ENCODE measurements at places on chromosomes 7 and 10.

DNA sequence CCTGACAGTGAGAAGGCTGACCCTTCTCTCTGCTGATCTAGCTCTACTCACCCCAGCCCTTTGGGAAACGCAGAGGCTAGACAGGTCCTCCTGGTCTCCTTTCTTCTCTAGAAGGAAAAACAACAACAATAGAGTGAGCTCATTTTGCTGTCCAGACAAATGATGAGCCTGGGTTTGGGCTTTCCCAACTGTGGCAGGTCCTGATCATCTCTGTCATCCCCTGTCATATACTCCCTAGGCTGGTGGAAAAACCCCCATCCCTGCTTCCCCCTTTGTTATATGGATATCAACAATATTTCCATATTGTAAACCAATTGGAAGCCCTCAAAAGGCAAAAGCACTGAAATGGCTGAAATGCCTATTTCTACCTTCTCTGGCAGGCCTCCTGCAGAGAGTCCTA lies 9.2 kb upstream of the DDIT4 start:
- DNase-seq, result no peak

DNA sequence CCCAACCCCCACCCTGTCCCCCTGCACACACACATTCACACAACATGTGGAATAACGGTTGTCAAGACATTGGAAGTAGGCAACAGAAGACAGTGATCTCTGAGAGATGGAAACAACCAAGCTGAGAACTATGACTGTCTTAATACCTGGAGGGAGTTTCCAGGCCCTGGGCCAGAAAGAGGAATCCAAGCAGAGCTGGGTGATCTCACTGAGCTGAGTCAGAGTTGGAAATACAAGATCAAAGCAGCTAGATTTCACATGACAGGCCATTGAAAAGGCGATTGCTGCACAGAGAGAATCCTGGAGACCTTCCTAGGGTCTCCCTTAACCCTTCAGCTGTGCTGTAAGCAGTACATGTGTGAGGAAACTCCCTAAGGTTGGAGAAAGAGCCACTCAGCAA lies 165.8 kb upstream of the PRSS1 start:
- DNase-seq, result no peak

GRCh38 chr10:79377557-79378382 lies 30.5 kb downstream of the PPIF start:
- no peak for DNase-seq

DNA sequence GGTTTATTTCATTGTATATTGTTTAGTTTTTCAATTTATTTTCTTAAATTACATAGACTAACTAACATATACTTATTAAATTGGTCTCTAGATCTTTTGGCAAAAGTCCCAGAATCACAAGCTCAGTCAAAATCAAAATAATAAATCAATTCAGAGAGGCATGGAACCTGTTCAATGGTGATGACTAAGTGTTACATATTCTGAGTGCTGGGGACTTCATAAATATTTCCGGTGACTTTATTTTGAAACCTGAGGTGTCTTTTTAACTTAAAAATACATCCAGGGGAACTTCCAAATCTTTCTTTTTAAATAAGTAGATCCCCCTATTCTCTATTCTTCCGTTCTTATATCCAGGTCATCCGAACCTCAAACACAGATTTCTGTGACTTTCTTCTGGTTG lies 89.6 kb upstream of the ZNF804B start:
- DNase-seq, result no peak

DNA sequence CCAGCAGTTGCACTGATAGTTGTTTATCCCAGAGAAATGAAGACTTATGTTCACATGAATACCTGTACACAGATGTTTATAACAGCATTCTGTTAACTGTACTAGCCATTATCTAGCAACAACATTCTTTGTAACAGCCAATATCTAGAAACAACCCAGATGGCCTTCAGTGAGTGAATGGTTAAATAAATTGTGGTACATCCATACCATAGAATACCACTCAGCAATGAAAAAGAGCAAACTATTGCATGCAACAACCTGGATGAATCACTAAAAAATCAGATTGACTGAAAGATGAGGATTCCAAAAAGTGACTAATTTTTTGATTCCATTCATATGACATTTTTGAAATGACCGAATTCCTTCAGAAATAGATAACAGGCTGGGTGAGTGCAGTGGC lies 360.3 kb downstream of the MALRD1 start:
- DNase-seq, result no peak

DNA sequence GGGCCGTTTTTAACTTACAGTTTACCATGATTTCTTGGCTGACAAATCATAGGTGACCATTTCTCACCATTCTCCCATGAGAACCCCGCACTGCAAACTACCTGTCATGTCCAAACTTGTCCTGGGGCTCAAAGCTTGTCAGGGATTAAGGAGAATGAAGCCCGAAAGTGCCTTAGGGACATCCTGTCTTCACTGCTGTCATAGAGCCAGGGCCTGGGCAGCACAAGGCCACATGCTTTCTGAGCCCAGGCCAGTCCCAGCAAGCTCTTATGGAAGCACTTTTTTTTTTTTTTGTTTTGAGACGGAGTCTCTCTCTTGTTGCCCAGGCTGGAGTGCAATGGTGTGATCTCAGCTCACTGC lies 33.9 kb downstream of the CCM2 start:
- DNase-seq, result no peak

GRCh38 chr10:70333268-70333667 lies 49.2 kb downstream of the LRRC20 start:
- no peak for DNase-seq

DNA sequence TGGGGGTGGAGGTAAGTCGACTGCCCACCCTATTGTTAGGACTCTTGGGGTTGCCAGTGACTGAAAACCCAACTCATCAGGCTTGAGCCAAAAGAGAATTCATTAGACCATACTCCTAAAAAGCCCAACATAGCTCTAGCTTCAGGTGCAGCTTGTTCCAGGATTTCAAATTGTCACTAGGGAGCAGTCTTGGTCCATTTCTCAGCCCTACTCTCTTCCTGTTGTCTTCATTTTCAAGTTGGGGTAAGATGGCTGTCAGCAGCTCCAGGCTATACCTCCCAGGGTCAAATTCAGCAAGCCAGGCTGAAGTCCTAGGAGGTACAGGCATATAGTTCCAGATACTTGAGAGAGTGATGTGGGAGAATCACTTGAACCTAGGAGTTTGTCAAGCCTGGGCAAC lies 14.9 kb upstream of the COL13A1 start:
- no peak for DNase-seq

DNA sequence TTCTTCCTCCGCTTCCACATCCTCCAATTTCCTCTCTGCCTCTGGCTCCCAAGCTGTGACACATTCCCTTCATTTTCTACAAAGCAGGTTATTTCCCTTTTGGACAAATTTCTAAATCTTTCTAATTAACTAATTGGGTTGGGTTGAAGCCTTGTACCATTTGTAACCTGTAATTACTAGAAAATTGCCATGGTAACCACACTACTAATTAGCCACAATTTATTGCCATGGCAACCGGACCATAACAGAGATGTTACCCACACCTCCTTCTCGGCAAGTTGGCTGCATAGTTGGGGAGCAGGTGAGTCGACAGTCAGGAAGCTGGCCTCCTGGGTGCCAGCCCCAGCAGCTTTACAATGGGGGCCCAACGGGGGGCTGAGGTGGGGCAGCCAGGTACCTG lies 61.6 kb downstream of the GOLGA7B start:
- no peak for DNase-seq

DNA sequence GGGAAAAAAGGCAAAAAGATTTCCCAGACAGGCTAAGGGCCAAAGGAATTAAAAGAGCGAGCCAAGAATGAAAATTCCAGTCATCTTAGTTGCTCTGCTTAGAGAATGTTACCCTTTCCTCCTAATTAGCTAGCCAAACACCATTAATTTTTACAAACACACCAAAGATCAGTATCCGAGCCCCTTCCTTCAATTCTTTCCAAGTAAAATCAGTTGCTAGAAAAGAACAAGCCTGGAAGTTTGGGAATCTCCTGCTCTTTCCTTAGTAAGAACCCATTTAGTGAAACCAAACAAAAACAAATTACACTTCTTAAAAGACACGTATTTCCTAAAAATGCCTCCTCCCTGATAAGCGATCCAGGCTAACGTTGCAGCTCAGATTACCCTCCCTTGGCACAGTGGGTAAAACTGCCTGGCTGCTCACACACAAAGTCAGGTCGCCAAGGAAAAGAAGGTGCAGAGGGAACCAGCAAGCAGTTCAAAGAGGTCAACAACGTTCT lies 57.1 kb upstream of the ABLIM1 start:
- no peak for DNase-seq

DNA sequence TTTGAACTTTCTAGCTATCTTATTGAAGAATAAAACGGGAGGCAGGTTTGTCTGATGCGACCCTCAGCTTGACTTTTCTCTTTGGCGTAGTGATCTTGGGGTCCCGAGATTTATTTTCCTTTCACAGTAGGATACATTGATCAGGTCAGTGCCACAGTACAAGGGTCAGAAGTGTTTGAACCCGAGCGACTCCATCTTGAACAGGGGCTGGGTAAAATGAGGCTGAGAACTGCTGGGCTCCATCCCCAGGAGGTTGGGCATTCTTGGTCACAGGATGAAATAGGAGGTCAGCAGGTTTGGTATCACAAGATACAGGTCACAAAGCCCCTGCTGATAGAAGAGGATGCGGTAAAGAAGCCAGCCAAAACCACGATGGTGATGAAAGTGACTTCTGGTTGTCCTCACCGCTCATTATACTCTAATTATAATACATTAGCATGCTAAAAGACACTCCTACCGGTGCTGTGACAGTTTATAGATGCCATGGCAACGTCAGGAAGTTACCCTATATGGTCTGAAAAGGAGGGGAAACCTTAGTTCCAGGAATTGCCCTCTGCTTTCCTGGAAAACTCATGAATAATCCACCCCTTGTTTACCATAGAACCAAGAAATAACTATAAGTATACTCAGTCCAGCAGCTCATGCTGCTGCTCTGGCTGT lies 3.0 kb upstream of the TECPR1 start:
- DNase-seq, result no peak

GRCh38 chr7:96831446-96831845 lies 121.8 kb upstream of the SEM1 start:
- DNase-seq, result no peak

DNA sequence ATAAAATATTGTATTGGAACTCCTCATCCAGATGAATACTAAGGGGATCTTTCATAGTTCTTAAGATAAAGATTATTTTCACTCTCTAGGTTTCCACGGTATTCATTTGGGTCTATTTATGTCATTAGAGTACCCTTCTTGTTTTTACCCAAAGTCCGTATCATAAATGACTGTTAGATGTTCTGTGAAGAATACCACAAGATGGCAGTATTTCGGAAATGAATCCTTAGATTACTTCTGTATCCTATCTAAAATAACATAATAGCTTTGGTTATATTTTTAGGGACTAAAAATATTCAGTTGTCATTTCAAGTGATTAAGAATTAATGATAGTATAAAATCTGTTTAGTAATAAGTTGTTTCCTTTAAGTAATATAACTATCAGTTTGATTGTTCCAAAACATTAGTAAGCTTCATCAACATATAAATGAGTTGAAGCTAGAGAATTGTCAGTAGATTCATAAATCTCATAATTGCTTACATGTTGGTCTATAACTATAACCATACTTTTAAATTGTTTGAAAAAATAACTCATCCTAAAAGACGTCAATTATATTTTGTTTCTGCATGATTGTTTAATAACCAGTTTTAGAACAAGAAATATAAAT lies 337.5 kb upstream of the KCND2 start:
- no peak for DNase-seq

DNA sequence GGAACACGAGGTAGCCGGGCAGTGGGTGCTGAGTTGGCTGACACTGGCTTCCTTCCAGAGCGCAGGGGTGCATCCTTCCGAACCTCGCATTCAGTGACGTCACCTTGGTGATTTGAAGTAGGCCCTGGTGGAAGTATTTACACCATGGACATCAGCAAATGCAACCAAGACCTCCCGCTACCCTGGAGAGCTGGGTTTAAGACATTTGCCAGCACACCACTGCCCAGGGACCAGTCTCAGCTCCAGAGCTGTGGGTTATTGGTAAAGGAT lies 106.4 kb upstream of the GPR26 start:
- DNase-seq, result no peak

DNA sequence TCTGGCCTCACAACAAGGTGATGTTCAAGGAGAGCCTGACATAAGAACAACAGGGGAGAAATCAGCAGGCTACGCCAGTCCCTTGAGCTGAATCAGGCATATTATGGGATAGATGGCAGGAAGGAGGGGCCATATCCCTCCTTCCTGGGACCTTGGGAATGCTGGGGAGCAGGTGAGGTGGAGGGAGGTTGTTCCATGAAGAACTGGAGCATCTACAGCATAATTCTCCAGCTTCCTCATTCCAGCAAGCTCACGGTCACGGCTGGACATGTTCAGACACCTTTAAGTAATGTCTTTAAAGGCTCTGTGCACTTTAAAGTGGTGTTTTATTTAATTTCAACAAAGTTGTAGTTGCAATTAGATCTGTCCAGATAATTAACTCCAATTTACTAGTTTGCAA lies 780.5 kb downstream of the TYW1 start:
- no peak for DNase-seq
